Posterior cingulate gyrus (tissue), 11 donors: ENCODE measurements at places on chromosomes 5 and 9.

- DNase-seq, result no peak
These were observed 20.8 kb upstream of the MATR3 start for GRCh38 chr5:139272471-139273321.

- DNase-seq, result no peak
These were observed 178.8 kb downstream of the CSNK1G3 start for GRCh38 chr5:123690821-123691220.

- DNase-seq, result no peak
These were observed 21.5 kb upstream of the DOCK2 start for GRCh38 chr5:169615561-169615960.

DNA sequence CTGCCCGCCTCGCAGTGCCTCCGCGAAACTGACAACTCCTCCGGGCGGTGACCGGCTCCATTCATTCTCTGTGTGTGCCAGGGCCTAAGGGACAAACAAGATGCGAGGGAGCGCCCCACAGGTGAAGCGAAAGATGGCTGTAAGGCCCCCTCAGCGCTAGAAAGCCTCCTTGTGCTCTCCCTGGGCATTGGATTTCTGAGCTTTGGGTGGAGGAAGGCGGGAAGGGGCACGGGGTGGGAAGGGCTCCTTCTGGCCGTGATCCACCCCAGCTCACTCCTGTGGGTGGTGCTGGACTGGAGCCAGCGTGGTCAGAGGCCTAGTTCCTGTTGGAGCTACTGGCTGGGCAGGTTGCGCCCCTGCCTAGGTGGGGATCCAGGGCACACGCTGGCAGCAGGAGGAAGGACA, 943 bp downstream of the GALNT12 start:
- DNase-seq, result no peak

DNA sequence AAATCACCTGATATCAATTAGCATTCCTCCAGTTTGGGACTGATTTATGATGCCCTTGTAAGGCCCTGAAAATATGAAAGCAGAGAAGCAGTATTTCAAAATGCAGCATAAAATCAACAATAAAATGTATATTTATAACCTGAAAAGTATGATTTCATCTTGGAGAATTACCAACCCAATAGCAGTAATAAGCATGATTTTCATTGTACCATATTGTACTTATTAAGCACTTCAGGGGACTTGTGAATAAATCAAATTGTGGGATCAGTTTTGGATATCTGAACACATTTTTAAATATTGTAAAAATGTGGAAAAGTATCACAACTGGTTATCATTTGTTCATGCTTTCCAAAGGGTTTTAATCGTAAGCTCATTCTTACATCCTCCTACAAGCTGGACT, 250.8 kb downstream of the DMRT2 start:
- DNase-seq, result no peak
